ENCODE measurements at places on chromosomes 12 and 14.

DNA sequence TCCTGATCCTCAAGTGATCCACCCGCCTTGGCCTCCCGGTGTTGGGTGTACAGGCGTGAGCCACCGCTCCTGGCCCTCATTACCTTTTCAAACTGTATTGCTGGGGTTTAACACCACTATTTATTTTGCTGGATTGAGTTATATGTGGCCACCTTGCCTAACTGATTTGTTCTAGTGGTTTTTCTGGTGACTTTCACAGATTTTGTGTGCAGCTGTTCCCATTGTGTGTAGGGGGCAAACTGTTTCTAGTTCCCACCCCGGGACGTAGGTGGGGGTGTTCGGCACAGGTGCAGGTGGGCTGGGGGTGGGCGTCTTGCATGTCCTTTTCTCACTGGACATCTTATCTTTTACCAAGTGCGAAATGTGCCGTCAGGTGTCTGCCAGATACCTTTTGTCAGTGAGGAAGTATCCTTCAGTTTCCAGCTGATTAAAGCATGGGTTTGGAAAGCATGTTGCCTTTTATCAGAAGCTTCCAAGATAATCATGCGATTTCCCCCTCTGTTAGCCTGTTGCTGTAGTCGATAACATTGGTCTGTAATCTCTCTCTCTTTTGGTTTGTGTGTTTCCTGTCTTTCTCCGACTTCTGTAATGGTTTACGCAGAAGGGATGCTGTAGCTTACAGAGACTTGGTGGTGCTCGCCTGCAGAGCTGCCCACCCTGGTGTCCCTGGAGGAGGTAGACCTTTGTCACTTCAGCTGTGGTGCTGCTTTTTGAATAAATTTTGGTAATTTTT is 33.6 kb downstream of the AACS start:
- DNase-seq = no peak

- no peak for DNase-seq
Observed at GRCh38 chr12:118070650-118071049, 9.7 kb upstream of the WSB2 start.

GRCh38 chr12:97835541-97835940 is 372.9 kb downstream of the RMST start:
- DNase-seq = no peak

- no peak for DNase-seq
Observed at GRCh38 chr12:12372946-12373722, 16.3 kb downstream of the BORCS5 start.

DNA sequence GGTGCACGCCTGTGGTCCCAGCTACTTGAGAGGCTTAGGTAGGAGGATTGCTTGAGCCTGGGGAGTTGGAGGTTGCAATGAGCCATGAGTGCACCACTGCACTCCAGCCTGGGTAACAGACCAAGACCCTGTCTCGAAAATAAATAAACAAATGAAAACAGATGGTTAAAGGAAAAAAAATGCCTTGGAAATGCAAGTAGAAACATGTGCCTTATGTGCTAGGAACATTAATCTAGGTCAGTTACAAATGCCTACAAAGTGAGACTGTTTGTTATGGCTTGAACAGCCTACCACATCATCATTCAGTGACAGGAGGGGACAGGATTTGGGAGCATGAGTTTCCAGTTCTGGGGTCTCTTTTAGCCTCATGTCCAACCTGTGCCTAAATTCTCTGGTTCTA is 52.4 kb upstream of the BCAT1 start:
- DNase-seq = no peak

- DNase-seq = no peak
Observed at GRCh38 chr14:95424529-95424928, 91.9 kb downstream of the SYNE3 start.

DNA sequence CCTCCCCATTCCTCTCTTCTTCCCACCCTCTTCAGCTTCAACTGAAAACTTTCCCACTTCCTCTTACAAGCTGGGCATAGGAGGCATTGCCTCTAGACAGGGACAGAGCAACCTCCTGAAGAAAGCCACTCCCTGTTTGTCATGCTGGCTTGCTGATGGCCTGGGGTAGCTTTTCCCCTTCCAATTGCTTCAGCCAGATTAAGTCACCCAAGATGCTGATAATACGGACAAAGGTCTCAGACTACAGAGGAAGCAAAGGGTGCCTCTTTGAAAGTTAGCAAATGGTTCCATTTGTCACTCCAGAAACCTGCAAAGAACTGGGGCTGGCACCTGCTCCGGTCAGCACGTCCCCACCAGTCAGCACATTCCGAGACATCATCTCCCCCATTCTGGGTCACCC is 6.0 kb downstream of the KRT2 start:
- DNase-seq = no peak

- no peak for DNase-seq
Observed at GRCh38 chr12:81699551-81699950, 59.6 kb downstream of the PPFIA2 start.

- no peak for DNase-seq
Observed at GRCh38 chr12:116539905-116540482, 19.2 kb upstream of the MAP1LC3B2 start.

DNA sequence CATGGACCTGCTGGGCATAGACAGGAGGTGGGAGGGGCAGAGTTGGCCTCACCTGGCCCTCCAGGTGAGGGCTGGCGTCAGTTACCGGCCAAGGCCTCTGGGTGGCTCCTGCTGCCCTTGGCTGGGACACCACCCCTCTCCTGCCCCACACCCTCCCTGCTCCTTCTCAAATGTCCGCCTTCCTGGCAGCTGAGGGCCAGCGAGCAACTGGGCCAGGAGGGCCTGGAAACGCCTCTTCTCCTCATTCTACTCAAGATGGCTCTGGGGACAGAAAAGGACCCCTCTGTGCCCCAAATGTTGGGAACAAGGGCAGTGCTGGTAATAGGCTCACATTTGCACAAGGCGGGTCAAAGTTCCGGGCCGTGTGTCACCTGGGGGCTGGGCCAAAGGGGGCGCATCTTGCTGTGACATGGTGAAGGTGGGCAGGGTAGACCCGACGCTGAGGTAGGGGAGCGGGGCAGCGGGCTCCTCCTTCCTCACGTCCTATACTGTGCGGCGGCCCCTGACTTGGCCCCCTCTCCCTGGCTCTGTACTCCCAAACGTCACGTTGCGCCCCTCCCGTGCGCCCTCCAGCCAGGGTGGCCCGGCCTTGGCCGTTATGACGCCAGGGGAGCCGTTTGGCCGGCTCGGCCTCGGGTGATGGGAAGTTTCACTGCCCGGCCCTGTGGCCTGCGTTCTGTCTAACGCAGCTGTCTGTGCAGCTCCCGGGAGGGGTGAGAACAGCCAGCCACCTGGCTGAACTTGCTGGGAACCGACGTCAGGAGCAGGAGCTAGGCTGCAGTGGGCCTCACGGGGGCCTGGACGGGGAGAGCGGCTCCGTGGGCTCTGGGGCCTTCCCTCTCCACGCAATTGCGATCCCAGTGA is 18.0 kb upstream of the DLK1 start:
- no peak for DNase-seq

GRCh38 chr12:54368025-54368708 is 3.9 kb upstream of the GPR84 start:
- DNase-seq = no peak

DNA sequence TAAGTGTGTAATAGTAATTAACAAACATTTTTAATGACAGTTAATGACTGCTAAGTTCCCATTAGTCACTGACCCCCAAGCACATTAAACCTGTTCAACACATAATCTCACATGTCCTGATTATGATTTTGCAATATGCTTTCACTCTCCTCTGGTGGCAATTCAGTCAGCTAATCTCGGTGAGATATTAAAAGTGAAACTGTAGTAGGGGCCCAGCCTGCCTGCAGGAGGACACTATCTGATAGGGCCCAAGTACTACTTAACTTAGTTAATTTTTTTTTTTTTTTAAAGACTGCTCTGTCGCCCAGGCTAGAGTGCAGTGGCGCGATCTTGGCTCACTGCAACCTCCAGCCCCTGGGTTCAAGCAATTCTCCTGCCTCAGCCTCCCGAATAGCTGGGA is 48.8 kb downstream of the CIT start:
- no peak for DNase-seq

DNA sequence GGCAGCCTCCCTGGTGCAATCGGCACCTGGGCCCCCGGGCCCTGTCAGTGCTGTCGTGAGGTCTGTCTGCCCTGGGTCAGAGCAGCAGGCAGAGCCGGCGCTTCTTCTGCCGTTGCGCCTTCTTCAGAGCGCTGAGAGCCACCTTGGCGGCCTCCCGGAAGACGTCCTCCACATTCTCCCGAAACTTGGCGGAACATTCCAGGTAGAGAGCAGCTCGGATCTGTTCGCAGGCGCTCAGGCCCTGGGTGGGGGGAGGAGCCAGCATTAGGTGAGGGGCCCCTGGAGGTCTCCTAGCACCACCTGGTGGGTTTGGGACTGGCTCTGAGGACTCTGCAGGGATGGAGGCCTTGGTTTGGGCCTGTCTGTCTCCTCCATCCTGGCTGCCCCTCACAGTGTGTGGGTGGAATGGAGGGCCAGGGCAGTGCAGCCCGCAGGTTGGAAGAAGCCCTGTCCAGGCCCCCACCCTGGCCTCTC is 14.0 kb downstream of the RHOF start:
- no peak for DNase-seq

DNA sequence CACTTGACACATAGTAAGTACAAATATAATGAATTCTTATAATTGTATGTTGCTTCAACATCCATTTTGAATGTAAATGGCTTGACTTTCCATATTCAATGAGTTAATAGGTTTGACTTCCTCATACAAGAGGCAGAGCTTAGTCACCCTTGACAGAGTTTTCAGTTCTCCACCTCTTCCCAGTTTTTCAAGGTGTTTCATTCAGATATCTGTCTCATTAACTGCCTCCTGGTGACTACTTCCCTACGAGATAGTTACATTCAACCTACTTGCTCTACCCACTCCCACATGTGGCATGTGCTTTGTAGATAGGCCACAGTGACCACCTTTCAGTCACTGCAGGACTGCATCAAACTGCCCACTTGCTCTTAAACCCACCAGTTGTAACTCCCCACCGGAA is 60.0 kb downstream of the MYF5 start:
- DNase-seq = no peak

GRCh38 chr12:79747274-79747673 is 56.5 kb upstream of the PAWR start:
- DNase-seq = no peak

DNA sequence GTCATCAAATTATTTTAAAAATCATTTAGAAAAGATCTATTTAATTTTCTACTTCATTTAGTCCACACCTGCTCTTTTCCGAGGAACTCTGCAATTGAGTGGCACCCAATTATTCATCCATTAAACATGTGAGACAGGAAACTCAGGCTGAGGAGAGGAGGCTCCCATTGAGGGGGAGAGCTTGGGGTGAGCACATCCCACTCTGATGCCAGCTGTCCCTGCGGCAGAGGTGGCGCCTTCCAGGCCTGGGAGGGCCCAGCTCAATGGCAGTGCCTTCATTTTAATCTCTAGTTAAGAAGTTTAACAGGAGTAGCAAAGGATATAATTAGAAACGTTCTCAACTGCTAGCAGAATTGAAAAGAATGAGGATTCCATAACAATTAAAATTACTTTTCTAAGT is 92.0 kb downstream of the ITPR2 start:
- DNase-seq = no peak

GRCh38 chr12:188910-189621 is 24.9 kb downstream of the SLC6A12 start:
- DNase-seq = no peak

- DNase-seq = no peak
Observed at GRCh38 chr14:94594441-94594840, 13.2 kb downstream of the SERPINA5 start.

DNA sequence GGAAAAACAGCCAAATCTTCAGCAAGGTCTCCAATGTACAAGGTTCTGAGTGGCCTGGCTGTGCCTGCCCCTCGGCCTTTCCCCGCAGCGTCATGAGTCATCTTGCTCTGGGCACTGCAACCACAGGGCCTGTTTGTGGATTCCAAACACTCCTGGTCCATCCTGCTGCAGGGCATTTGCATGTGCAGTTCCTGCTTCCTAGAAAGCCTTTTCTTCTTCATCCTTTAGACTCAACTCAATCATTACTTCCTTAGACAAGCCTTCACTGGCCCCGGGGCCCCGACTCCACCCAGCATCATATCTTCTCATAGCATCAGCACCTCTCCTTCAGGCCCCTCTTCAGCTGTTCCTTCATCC is 101.8 kb upstream of the EGLN3 start:
- no peak for DNase-seq

DNA sequence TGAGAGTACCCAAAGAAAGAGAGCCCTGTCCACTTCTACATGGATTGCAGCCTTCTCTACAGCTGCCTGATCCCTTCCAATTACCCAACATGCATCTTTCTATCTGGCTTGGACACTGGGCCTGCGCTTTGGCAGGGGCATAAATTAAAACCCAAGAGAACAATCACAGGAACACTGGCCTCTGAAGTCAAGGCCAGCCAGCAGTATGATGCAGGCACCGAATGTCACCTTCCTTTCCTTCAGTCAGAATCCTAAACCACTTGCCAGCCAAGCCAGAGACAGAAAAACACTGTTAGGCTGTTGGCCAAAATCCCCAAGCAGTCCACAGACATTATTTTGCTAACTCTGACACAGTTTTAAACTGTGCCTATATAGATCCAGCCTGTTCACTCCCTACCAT is 113.7 kb downstream of the DUSP6 start:
- DNase-seq = no peak

- DNase-seq = no peak
Observed at GRCh38 chr12:114936148-114937079, 252.4 kb upstream of the TBX3 start.

DNA sequence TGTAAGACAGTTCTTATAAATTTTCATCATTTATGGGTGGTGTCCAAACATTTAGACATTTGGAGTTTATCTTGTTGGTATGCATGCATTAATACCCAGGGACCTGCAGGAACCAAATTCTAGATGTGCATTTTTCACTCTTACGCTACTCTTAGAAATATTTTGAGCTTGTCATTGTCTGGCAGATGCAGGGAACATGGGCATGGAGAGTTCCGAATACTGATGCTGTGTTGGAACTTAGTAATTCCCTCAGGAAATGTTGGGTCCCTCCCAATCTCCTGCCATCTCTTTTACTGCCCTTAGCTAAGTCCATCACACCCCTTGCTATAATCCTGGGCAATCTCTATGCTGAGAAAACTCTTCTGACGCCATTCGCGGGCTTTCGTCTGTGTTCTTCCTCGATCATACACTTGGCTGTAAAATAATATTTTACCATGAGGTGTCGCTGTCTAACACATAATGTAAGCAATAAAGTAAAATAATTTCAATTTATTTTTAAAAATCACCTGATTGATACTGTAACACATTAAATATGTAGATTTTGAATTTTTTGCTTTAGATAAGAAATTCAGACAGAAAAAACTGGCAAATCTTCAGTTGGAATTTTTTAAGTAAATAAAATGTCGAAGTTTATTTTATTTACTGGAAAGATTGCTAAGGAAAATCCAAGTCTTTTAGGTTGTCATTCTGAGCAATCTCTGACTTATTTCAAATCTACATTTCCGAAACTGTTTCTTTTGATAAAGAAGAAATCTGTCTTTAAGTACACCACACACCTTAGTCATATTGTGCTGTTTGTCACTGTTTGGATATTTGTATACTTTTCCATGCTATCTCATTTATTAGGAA is 304.1 kb upstream of the SSTR1 start:
- peak; percentile 8 for DNase-seq

- no peak for DNase-seq
Observed at GRCh38 chr12:91562476-91562875, 379.9 kb upstream of the DCN start.
